ENCODE measurements at places on chromosomes 5 and 9.

- no peak for DNase-seq
Measured at GRCh38 chr5:116492776-116493175, 81.8 kb downstream of the SEMA6A start.

DNA sequence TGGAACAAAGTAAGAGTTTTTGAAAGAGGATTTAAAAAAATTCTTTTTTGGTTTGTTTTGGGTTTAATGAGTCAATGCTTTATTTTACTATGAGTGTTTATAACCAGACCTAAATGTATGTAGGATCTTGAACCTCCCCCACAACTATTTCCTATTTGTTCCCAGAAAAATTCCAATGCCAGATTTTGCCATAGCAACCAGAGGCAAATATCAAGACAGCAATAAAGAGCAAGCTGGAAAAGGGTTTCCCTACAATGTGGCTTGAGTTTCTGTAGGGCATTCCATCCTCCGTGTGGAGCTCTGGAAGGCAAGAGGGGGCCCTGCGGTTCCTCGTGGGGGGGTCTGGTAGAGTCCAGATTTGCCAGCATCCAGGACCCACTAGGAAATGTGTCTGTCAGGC lies 27.8 kb upstream of the GDNF start:
- DNase-seq: no peak

DNA sequence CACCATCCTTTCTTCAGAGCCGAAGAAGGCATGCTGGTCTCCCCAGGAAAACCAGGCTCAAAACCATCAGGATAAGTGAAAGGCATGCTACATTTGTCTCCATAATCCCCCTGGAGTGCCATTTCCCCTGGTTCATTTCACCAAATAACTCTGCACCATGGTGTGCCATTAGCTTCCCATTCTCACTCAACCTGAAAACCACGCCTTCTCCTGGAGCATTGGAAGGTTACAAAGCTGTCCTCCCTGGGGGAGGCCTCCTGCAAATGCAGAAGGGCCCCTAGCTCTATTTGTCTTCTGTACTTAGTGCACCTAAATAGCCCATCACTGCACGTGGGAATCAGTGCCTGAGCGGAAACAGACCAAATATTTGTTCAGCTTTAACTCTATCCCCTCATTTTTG lies 90.2 kb upstream of the ICE1 start:
- DNase-seq: no peak

DNA sequence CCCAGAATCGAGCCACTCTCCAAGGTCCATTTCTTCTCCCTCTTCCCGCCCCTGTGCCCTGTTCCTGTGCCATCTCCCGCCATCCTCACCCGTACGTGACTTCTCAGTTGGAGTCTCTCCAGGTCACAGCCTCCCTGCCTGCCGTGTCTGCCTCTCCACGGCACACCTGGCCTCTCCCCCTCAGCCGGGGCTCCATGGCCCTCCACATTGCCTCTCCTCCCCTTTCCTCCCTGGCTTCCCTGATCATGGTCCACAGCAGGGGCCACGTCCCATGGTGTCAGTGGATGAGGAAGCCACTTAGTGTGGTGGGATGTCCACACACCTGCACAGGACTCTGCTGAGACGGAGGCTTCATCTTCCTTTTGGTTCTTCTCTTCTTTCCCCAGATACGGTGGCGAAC lies 2.3 kb downstream of the PAEP start:
- no peak for DNase-seq

- no peak for DNase-seq
Measured at GRCh38 chr9:91415290-91415689, 8.3 kb downstream of the NFIL3 start.

- DNase-seq: no peak
Measured at GRCh38 chr9:88927510-88927909, 63.8 kb upstream of the S1PR3 start.

- DNase-seq: no peak
Measured at GRCh38 chr5:118220556-118221195, 767.7 kb downstream of the DTWD2 start.

DNA sequence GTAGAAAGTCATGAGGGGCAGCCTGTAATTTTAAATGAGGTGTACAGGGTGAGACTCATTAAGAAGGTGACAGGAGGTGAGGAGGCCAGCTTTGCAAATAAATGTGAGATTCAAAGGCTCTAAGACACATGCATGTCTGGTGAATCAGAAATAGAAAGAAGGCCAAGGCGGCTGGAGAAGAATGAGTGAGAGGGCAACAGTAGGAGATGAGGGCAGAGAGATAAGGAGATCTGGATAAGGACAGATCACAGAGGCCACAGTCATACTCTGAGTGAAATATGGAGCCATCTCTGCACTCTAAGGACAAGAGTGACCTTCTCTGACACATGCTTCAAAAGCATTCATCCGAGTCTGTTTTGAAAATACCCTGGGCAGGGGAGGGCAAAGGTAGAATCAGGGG lies 90.7 kb downstream of the RAD23B start:
- no peak for DNase-seq

- no peak for DNase-seq
Measured at GRCh38 chr9:27338527-27338903, 41.6 kb upstream of the EQTN start.

- no peak for DNase-seq
Measured at GRCh38 chr5:178249191-178249989, 16.8 kb upstream of the PHYKPL start.

GRCh38 chr5:94784536-94785505 lies 166.4 kb downstream of the SLF1 start:
- DNase-seq: no peak

DNA sequence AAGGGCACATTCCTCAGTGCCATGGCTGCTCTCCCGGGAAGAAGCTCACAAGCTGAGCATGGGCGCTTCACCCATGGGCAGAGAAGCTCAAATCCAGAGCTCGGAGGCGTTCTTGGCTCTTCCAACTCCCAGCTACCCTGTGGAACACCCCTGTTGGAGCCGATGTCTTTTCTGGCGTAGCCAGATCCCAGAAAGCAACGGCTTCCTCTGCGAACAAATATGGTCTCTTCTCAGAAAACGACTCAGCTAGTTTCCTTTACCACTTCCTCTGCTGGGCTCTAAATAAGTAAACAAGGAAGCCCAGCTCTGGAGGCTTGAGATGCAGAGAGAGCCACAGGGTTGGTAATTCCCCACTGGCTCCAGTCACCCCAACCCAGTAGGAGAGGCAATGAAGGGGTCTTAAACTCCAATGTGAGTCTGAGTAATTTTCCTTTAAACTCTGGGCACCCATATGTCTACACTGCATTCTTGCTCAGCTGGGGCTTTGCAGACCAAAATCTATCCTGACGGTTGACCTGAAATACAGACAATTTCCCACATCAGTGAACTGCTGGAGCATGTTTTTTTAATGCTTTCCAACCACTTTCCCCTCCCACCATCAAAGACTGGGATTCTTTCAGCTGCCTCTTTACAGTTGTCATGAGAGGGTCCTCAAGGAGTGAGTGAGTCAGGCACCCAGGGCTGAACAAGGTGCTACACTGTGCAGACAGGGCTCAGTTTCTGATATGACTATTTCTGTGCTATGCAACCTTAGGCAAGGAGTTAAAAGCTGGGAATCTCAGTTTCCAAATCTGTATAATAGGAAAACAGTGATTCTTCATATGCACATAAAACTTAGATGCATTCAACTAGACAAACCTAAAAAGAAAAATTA lies at the start of gene LCP2:
TSS of gene LCP2 (minus strand) at position 189 of the 874 bp plus-strand sequence. CDS start at position 23, 166 bp downstream.
- DNase-seq: no peak

DNA sequence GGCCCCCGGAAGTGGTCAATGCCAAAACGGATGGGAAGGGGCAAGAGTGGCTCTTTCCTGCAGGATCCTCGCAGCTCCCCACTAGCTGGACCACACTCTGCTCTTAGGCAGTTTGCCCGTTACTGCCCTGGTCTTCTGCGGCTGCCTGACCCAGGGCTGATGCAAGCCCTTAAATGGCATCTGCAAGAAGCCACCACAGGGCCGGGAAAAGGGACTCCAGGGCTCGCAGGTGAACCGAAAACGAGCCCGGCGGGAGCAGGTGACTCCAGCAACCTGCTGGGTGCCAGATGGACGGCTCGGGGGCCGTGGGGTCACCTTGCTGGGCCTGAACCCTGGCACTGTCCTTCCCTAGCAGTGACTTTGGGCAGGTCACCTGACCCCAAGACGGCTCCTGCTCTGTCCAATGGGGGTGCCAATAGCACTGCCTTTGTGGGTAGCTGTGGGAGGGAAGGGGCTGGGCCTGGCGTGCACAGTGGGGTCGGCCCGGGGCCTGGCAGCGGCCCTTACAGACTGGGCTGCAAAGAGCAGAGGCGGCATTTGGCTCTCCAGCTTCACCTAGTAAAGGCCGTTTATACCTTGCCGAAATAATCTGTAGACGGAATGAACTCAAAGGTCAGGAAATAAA lies 1.3 kb downstream of the TMEM250 start:
- DNase-seq: no peak

GRCh38 chr9:111148052-111149017 lies 110.1 kb upstream of the LPAR1 start:
- no peak for DNase-seq

DNA sequence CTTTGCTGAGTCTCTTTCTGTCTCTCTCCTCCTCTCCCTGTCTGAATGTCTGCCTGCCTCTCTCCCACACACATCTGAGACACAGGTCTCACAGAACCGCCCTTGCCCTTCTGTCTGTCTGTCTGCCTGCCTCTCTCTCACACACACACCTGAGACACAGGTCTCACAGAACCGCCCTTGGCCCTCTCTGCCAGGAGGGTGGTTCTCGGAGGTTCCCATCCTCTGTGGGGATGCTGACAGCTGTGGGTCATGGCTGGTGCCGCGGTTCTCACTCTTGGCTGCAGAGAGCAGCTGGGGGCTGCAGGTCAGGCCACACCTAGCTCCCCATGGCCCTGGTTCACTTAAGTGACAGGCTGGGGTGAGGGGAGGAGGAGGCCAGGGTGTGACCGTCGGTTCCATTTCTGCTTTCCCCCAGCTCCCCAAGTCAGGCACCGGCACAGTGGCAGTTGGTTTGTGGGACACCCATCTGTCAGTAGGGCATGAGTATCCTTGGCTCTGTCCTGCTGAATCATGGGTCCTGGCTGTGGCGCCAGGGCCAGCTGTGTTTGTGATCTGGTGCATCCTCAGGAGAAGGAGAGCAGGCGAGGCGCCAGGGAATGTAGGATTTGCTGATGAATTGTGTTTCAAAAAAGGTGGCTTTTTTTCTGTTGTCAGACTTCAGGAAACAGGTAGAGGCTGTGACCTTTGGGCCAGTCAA lies 42.3 kb upstream of the CLPTM1L start:
- no peak for DNase-seq

GRCh38 chr5:3122216-3122615 lies 370.7 kb upstream of the IRX2 start:
- no peak for DNase-seq

- no peak for DNase-seq
Measured at GRCh38 chr5:11547730-11548129, 356.5 kb downstream of the CTNND2 start.

GRCh38 chr9:27303219-27303618 lies 6.3 kb upstream of the EQTN start:
- no peak for DNase-seq

DNA sequence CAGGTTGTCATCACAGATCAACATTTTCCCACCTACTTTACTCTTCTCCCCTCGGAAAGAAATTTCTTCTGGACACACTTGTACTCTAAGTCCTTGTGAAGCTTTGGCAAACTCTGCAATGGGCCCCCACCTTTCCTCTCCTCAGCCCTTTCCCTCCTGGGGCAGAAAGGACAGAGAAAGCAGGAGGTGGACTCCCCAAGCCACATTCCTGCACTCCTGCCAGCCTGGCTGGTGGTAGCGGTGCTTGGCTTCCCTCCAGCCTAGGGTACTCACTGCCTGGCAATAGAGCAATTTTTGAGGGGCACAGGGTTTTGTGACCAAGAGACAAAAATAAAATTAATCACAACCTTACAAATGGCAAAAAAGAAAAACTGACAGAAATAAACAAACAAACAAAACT lies 451.4 kb downstream of the ZSWIM6 start:
- DNase-seq: no peak

DNA sequence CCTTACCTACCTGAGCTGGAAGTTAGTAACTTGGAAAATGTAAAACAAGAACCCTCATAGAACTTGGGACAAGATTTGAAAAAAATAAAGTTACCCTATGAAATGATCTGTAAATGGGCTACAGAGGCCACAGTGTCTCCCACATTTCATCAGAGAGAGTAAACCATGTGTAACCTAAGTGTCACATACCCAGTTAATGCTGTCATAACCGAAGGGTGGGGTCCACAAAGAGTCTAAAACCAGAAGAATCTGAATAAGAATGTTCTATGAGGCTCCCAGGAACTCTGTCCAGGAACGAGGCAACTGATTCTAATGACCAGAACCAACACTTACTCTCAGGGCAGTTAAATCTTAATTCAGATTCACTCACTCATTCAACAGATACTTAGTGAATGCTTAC lies 1.0 kb upstream of the FAM13B start:
- DNase-seq: no peak

DNA sequence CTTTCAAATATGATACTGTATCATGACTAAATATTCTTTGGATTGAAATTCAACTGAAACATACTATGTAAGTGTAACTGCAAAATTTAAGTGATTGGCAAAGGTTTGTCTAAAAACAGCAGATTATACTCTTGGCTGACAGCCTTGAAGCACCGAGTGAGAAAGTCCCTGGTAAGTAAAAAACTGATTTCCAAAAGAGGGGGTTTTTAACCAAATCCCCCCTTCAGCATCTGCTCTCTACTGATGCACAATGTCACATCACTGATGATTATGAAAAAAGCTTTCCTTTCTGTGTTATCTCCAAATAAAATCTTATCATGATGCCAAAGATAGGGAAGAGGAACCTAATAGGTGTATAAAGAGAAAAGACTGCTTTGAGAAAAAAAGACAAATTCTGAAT lies 141.0 kb downstream of the MEF2C start:
- no peak for DNase-seq

GRCh38 chr9:125272697-125273096 lies 11.1 kb downstream of the GAPVD1 start:
- no peak for DNase-seq
